ENCODE measurements at places on chromosomes 13 and 19.
A peak's percentile ranks its signal among the peaks of the same experiment; 100 is the strongest.

GRCh38 chr19:16303755-16304154 lies 20.9 kb upstream of the KLF2 start:
- no peak for DNase-seq

- no peak for DNase-seq
Observed at GRCh38 chr19:51292971-51293370, 18.5 kb upstream of the IGLON5 start.

GRCh38 chr13:28528388-28528787 lies 33.5 kb upstream of the FLT1 start:
- DNase-seq, result no peak

DNA sequence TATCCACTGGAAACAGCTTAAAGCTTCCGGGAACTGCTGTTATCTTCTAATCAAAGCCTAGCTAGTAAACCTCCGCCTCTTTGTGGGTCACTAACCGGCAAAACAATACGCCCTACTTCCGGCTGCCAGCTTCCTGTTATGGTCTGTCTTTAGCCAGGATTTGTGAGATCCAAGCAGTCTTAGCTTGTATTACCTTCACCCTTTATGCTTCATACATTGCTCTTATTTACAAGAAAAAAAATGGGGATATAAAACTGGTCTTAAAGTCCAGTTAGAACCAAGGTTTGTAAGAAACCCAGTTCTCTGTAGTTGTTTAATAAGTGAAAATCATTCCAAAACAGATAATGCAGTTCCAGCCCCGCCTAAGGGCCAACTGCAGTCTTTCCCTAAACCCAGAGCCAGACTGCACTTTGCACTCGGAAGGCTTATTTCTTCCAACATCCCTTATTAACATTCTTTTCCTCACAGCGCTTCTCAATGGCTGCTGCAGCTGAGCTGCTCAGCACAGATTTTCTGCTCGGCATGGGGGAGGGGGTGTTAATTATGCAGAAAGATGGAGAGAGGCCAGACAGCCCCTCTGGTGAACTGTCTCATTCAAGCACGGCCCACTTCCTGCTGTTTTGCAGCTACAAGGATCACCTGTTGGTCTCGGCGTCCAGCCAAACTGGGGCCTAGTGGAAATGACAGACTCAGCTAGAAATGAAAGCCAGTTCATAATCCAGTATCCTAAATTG lies 368.4 kb downstream of the KLF12 start:
- DNase-seq, result peak; percentile 78

GRCh38 chr13:99307648-99308339 lies 595 bp upstream of the GPR183 start:
- no peak for DNase-seq

DNA sequence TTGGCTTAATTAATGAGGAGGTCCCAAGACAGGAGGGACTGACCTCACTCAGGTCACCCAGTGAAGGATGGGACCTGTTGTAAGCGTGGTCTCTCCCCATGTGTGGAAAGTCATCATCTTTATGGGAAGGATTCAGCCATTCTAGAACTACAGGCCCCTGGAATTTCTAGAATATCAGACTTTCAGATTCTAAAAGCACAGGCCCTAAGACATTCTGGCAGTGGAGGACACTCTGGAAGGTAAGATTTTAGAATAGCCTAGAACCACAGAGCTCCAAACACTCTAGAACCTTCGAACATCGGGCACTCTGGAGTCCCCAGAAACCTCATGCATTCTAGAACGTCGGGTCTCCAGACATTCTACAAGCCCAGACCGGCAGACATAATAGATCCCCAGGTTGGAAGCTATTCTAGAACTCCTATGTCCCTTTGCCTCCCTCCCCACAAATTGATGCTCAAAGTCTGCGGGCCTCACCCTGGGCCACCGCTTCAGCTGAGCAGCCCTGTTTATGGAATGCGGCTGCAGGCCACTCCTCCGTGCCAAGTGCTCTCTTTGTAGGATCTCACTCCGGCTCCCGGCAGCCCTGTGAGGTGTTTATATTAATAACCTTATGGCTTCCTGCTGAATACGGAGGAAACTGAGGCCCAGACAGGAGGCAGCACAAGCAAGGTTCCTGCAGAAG lies 1.9 kb upstream of the KLK15 start:
- no peak for DNase-seq

GRCh38 chr13:111904166-111904565 lies 162.8 kb upstream of the SOX1 start:
- no peak for DNase-seq

DNA sequence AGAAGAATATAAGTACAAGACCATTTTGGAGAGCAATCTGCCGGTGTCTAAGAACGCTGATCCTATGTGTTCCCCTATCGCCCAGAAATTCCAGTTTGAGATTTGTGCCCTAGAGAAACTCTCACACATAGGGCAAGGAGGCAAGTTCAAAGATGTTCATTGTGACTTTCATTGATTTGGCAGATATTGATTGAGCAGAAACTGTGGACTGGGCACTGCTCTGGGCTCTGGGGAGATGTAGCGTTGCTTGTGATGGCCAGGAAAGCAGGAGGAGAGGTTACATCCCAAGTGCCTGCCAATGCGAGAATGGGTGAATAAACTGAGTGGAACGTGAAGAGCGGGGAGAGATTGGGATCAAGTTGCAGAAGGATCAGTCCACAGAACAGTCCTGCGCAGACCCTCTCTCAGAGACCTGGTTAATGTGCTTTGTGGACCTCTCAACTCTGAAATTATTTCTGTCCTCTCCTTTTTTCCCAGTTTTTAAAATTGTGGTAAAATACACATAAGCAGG lies 123.9 kb upstream of the PEG3 start:
- DNase-seq, result no peak

- DNase-seq, result no peak
Observed at GRCh38 chr19:38655148-38655824, 7.8 kb downstream of the ACTN4 start.

DNA sequence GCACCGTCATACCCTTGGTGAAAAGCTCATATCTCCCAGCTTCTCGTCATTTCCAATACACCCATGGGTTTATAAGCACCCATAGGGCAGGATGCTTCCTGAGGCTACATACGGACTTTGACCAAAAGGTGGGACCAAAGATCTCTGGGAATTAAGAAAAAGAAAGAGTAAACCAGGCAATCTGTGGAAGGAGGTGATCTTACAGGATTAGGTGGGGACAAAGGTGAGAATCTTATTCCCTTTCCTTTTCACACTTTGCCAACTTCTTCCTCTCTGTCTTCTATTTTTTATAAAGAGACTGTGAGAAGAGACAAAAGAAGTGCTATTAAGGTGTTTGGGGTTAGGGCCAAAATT lies 172.0 kb downstream of the DLEU7 start:
- no peak for DNase-seq

DNA sequence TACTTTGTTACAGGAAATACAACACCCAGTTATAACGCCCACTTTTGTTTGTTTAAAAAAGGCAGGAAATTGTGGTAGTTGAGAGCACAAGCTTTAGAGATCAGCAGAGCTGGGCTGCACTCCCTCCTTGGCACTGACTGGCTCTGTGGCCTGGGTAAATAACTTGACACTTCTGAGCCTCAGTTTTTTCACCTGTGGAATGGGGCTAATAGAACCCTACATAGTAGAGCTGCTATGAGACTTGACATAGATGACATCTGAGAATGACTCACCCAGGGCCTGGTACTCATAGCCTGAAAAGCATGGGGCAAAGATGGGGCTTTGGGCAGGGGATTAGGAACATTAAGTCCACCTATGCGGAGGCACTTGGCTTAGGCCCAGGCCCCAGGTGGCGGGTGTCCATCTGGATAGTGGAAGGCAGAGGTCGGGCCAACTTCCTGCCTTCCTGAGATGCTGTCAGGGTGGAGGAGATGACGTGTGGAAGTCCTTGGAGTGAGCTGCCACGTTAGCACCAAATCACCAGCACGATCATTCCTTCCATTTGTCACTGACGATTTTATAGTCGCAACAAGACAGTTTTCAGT lies 159.1 kb downstream of the KATNAL1 start:
- no peak for DNase-seq

DNA sequence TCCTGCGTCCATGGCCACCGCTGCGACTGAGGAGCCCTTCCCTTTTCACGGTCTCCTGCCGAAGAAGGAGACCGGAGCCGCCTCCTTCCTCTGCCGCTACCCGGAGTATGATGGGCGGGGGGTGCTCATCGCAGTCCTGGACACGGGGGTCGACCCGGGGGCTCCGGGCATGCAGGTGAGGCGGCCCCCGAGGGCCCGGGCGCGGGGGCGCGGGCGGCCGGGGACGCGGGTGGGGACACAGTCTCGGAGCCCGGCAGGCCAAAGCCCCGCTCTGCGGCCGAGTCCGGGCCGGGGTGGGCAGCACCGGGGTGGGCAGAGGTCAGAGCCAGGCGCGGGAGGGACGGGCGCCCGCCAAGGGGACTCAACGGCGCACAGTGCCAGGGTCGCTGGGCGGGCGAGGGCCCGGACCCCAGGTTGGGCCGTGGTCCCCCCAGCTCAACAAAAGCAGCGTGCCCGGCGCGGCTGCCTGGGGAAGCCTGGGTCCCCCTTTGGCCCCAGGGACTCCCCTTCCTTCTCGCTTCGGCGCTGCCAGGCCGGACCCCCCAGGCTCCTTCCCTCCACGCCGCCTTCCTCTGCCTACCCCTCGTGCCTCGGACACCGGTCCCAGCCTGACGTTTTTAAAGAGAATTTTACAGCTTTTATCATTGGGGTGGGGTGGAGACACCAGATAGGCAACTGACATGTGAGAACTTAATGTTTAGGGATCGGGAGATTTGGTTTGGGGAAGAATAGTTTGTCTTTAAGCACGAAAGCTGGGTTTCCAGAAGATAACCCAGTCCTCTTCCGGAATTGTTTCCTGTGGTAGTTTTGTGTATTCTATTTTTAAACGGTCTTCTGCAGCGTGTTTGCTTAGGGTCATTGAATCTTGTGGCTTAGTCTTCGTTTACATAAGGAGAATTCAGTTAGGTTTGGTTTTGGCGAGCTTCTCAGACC lies 509 bp downstream of the TPP2 start:
- DNase-seq, result peak; percentile 4

- DNase-seq, result no peak
Observed at GRCh38 chr19:2885736-2886135, 15.0 kb upstream of the ZNF57 start.

- no peak for DNase-seq
Observed at GRCh38 chr19:39704181-39705044, at the start of gene LGALS14. Gene LGALS14, plus strand, starts transcription at chr19:39704481. Its CDS starts 48 bp downstream, at chr19:39704529.

DNA sequence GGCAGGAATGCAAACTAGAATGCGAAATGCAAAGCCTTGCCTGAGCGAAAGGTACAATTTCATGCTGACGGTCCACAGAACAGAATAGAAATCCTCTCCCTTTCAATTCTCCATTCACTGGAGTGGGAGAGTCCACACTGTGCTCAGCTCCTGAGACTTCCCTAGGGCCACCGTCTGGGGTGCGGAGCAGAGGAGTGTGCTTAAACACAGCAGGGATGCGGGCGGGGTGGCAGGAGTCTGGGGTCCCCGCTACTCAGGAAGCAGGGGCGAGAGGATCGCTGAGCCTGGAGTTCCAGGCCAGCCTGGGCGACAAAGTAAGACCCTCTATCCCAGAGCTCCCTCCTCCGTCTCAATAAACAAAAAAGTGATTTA lies 552 bp upstream of the ZNF816 start:
- DNase-seq, result no peak

DNA sequence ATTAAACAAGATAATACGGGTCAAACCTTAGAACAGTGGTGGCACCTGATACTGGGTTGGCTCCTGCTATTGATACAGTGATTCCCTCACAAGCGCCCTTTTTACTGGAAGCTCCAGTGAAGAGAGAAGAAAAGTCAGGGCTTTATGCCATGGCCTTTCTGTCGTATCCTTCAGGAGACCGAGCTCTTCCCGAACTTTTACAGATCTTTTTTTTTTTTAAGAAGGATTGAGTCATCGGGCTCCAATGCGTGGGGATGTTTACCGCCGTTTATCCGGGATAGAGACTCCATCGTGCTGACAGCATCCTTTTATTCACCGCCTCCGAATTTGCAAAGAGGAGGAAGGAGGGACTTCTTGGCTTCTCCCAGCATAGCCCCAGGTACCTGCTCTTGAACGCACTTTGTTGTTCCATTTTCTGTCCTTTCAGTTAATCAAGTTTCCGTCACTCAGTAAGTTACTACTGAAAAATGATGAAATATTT lies 574 bp downstream of the ZNF227 start:
- no peak for DNase-seq

DNA sequence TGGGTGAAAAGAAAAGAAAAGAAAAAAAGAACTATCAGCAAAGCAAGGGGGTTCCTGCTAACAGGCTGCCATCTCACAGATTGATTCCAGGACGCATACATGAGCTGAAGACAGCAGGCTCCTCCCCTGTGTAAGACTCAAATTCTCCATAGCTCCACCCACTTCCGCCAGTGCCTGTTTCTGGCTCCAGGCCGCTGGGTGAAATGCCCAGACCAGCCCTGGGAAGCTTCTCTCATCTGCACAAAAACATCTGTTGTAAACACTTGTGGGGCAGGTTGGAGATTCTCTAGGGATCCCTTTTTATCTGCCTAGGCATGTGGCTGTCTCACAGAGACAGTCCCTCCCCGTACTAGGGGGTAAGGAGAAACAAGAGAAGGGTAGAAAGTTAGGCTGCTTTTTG lies 1054.4 kb upstream of the SPRY2 start:
- DNase-seq, result no peak

- no peak for DNase-seq
Observed at GRCh38 chr19:11722414-11722813, 16.3 kb downstream of the ZNF823 start.

DNA sequence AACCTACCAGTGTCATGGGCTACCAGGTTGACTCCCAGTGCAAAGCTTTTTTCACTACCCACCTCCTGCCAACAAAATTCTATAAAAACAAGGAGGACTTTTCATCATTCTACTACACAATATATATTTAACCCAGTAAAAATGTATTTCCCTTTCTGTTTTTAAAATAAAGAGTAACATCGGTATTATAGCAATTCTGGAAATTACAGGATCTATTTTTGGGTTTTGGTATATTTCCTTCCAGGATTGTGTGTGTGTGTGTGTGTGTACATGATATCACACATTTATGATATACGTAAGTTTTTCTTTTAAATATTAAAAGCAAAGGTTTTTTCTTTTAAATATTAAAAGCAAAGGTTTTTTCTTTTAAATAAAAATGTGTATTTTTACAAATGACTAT lies 6.0 kb upstream of the UBL3 start:
- no peak for DNase-seq

- no peak for DNase-seq
Observed at GRCh38 chr13:26752671-26753070, 7.9 kb downstream of the GPR12 start.

DNA sequence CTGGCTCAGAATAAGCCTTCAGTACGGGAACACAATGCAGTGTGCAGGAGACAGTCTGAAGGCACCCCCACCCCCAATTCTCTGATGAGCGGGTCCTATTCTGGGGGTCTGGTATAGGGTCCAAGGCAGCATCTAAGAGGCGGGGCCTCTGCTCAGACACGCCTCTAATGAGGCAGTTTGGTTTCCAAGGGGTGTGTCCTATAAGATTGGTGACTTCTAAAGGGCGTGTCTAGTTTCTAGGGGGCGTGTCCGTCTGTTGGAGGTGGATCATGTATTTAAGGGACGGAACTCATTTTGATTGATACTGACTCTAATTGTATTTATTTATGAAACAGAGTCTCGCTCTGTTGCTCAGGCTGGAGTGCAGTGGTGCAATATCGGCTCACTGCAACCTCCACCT lies 8.7 kb downstream of the FIZ1 start:
- DNase-seq, result no peak
